ENCODE measurements at places on chromosomes 7 and 10.
A peak's percentile ranks its signal among the peaks of the same experiment; 100 is the strongest.

GRCh38 chr7:18552943-18553604 is 57.5 kb downstream of the HDAC9 start:
- no peak for DNase-seq

- no peak for DNase-seq
Measured at GRCh38 chr7:98616381-98617050, 569 bp upstream of the NPTX2 start.

GRCh38 chr10:95688648-95689047 is 5.1 kb downstream of the TCTN3 start:
- DNase-seq: no peak

DNA sequence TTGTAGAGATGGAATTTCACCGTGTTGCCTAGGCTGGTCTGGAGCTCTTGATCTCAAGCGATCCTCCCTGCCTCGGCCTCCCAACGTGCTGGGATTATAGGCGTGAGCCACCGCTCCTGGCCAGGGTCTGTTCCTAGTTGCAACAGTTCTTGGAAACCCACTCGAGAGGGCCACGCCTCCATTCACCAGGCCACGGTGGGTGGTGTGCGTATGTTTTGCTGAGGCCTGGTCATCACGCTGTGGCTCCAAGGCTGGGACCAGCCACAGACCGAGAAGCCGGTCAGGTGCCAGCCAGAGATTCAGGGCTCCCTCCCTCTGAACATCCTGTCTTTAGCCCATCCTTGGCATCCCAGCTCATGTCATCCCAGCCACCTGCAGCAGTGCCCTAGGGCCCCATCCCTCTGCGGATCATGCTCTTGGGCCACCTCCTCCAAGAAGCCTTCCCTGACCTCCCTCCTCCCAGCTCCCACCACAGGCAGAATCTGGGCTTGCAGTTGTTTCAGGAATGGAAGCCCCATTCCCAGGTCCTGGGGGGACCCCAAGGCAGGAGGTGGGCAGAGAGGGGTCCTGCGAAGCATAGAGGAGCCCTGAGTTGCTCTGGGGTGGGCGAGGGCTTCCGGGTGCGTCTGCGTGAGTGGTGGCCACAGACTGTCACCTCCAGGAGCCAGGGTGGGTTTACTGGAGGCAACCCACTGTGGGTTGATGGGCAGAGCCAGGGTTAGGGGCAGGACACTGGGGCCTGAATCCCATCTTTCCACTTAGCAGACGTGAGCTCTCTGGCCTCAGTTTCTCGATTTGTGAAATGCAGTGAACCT is 5.2 kb downstream of the LAT2 start:
- DNase-seq: no peak

- DNase-seq: no peak
Measured at GRCh38 chr10:124966008-124966407, 24.1 kb downstream of the ZRANB1 start.

DNA sequence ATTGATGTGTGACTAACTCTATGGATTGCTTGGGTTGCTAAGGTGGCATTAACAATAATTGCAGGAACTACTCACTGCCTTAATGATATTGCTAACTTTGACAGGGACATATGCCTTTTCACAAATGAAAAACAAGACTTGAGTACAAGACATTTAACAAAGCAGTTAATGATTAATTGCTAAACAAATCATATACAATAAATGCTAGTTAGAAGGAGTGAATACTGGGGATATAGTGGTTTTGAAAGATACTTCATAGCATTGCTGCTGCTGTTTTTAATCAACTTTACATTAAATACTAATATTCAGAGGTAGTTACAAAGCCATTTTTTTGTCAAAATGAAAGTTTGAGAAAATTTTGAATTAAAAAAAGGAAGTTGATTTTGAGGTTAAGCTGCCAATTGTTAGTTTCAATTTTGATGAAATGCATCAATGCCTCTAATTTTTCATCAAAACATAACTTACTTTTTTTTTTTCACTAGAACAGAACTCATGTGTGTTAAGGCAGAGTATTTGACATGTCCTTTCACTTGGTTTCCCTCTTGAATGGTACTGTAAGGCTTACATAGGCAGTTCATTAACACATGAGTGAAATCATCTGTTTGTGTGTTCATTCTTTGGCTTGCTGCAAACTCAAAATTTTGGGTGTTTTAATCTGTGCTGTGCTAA is 106.2 kb upstream of the SEMA3D start:
- no peak for DNase-seq

- DNase-seq: no peak
Measured at GRCh38 chr10:88983206-88983605, 7.4 kb upstream of the FAS start.

DNA sequence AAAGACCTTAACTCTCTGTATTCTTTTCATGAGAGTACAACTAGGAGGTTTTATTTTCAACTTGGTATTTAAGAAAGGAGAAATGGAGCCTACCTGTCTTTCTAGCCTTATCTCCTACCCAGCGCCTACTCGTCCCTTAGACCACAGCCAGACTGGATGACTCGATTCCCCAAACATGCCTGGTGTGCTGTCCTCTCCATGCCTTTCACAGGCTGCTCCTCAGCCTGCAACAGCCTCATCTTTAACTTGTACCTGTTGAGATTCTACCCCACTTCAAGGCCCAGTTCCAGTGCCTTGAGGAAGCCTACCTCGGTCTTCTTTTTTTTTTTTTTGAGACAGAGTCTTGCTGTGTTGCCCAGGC is 29.4 kb downstream of the CPA1 start:
- DNase-seq: no peak

GRCh38 chr7:131056007-131056406 is 271.7 kb upstream of the MKLN1 start:
- DNase-seq: no peak

- no peak for DNase-seq
Measured at GRCh38 chr10:21279217-21279575, 246.3 kb downstream of the SKIDA1 start.

GRCh38 chr7:114375907-114376306 is 38.7 kb upstream of the FOXP2 start:
- DNase-seq: no peak

- peak; percentile 39 for DNase-seq
Measured at GRCh38 chr10:500876-501275, 188.6 kb downstream of the DIP2C start.

GRCh38 chr7:155753446-155753965 is 58.8 kb downstream of the SHH start:
- DNase-seq: no peak

GRCh38 chr7:19362099-19362498 is 216.9 kb upstream of the FERD3L start:
- no peak for DNase-seq

GRCh38 chr10:1187855-1188557 is 131.8 kb downstream of the WDR37 start:
- no peak for DNase-seq

- DNase-seq: no peak
Measured at GRCh38 chr10:6194311-6194710, 8.4 kb upstream of the PFKFB3 start.

- DNase-seq: no peak
Measured at GRCh38 chr7:3984456-3984855, 683.4 kb downstream of the SDK1 start.

- DNase-seq: no peak
Measured at GRCh38 chr10:104617831-104618230, 23.3 kb upstream of the SORCS3 start.

- no peak for DNase-seq
Measured at GRCh38 chr7:100825751-100826513, 1.4 kb downstream of the EPHB4 start.

DNA sequence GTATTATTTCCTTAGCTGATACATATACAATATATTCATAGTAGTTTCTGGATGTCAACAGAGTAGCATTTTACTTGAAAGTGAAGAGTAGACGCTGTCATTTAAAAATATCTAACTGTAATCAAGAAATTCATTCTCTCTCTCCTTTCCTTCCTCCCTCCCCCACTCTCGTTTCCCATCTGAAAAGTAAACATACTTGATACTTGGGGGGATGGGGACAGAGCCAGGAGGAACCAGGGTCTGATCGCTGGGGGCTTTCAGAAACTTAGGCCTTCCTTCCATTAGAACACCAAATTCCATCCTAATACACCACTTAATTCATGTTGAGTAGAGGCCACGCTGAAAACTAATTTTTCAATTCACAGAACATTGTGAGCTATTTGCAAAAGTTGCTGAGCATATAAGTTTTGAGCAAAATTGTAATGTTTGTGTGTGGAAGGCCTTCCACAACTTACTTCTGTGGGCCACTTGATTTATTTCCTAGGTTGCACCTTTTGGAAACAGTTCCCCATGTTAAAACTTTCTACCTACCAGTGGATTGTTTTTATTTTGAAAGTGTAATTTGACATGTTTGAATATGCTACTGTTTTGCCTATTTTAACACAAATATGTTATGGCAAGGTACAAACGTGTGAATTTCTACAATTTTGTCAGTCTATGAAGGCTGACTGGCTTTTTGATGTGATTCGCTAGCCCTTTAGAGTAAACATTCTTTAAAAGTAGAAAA is 35.2 kb downstream of the CNPY1 start:
- DNase-seq: no peak

GRCh38 chr10:15242261-15242840 is 73.9 kb upstream of the NMT2 start:
- no peak for DNase-seq

DNA sequence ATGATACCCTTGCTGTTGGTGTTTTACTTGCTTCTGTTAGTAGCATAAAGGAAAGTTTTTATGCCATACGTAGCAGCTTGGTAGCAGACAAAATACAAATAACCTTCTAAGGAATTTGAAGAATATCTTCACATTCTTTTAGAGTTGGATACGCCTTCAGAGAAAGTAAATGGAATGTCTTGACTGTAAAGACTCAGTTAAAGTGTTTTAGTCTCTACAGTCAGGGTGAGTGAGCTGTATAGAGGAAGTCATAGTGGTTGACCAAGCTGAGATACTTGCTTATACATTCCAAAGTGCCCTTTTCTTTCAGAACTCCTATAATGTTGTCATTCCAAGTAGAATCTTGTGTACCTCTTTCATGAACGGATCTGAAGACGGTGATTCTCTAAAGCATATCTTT is 37.7 kb downstream of the RABGEF1 start:
- no peak for DNase-seq

- no peak for DNase-seq
Measured at GRCh38 chr7:2445898-2446555, 30.2 kb downstream of the GRIFIN start.

DNA sequence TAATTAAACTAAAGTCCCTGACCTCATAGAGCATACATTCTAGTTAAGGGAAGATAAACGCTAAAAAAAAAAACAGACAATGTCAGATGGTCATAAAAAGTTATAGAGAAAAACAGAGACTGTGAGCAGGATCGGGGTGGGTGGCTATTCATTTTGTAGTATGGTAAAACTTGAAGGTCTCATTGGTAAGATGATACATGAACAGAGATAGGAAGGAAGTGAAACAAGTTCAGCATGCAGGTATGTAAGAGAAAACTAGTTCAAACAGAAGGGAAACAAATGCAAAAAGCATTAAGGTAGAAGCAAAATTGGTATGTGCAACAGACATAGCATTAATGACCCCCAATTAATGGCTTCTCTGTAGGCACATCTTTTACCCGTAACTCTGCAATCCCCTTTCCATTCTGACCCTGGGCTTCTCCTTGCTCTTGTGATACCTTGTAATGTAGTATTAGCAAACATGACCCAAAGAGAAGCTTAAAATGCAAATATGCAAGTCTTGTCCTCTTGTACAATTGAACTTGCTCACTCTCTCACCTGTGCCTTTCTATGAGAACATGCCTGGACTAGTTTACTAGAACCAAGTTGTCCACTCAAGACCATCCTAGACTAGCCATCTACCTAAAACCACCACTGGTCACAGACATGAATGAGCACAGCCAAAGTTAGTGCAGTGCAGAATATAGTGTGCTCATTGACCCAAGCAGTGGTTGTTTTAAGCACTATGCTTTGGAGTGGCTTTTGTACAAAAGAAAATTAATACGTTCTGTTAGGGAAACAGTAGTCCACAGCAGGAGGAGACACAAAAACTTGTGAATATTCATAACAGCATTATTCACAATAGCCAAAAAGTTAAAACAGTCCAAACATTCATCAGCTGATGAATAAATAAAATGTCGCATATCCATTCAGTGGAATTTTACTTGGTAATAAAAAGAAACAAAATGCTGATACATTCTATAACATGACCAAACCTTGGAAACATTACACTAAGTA is 57.0 kb downstream of the BRAF start:
- DNase-seq: no peak

- no peak for DNase-seq
Measured at GRCh38 chr7:31358467-31358866, 17.9 kb upstream of the NEUROD6 start.

- no peak for DNase-seq
Measured at GRCh38 chr10:94397549-94398370, 4.6 kb upstream of the TBC1D12 start.

- DNase-seq: no peak
Measured at GRCh38 chr10:4623757-4624420, 202.1 kb upstream of the AKR1E2 start.

GRCh38 chr10:90999512-91000172 is 78.8 kb upstream of the ANKRD1 start:
- DNase-seq: no peak

- DNase-seq: no peak
Measured at GRCh38 chr10:15859509-15859905, 800 bp downstream of the MINDY3 start.

DNA sequence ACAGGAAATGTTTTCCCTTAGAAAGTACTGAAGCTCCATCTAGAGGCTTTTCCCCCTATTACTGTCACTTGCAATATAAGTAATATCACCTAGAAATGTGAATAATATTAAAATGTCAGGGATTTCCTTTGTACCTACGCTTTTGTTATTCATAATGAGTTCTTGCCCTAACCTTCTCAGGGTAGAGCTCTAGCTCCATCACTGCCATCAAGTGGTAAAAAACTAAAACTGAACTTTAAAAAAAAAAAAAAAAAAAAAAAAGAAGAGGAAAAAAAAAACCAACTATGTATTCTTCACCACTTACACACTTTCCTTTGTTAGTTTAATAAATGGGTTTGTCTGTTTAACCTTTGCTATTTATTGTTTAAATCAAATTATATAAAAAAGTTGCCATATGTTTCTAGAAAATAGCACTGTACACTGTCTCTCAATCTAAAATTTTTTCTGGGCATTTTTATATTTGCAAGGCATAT is 49.9 kb downstream of the DNAJC1 start:
- DNase-seq: no peak

DNA sequence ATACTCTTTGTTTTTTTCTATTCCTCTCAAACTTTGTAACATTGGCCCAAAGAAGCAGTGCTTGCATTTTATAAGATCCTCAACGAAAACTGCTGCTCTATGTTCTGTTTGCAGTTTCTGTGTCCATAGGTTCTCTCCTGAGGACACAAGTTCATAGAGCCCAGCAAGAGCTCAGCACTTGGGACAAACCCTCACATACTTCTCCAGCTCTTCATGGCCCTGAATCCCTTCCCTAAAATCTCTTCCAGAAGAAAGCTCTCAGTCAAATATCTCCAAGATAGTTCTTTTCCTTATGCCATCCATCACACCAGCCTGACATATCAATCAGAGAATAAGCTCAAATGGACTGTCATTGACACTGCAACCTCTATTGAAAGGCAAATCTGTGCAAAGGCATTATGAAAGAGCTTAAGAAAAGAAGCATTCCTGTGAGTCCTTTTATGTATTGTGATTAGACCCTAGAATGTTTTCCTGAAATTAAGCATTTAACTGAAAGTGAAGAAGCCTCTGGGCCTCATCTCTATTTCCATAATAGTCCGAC is 405.5 kb downstream of the ANKRD7 start:
- DNase-seq: no peak
